NCI-H460 (cell line): ENCODE measurements at places on chromosomes 1 and 21. TPM values are rescaled to one million over a fixed set of nuclear protein-coding genes. Genes with fewer than 3 reads are reported as not detected.

CASQ2 gene
- not detected in 2 replicates for total RNA-seq

EPHB2 gene
- 0.20 and 0.23 TPM in 2 replicates for total RNA-seq

GNPAT gene
- 94.4 and 95.9 TPM in 2 replicates for total RNA-seq

TENT5C gene
- 0.09 and 0.12 TPM in 2 replicates for total RNA-seq

AMY1C gene
- total RNA-seq, result not detected in 2 replicates

JAM2 gene
- total RNA-seq, result 0.25 TPM in 1 of 2 replicates, not detected in the other

DMBX1 gene
- 0.09 TPM in 1 of 2 replicates, not detected in the other for total RNA-seq

PTPRU gene
- 7.4 and 8.9 TPM in 2 replicates for total RNA-seq

DCDC2B gene
- total RNA-seq, result not detected in 2 replicates

ZNF692 gene
- total RNA-seq, result 34.6 and 40.2 TPM in 2 replicates

AMIGO1 gene
- total RNA-seq, result 1.2 and 1.4 TPM in 2 replicates

AMY2A gene
- not detected in 2 replicates for total RNA-seq

TNFRSF9 gene
- total RNA-seq, result 0.07 TPM in 1 of 2 replicates, not detected in the other

LAX1 gene
- total RNA-seq, result not detected in 2 replicates

KCNE2 gene
- total RNA-seq, result not detected in 2 replicates

RXRG gene
- not detected in 2 replicates for total RNA-seq

ITLN2 gene
- total RNA-seq, result not detected in 2 replicates

TBX19 gene
- 0.47 and 0.95 TPM in 2 replicates for total RNA-seq

TMEM81 gene
- 4.5 and 6.0 TPM in 2 replicates for total RNA-seq

KRTAP13-4 gene
- total RNA-seq, result not detected in 2 replicates

RPL22 gene
- 298 and 299 TPM in 2 replicates for total RNA-seq

CFAP45 gene
- total RNA-seq, result 0.35 TPM in 1 of 2 replicates, not detected in the other

IL10 gene
- not detected in 2 replicates for total RNA-seq

SMG5 gene
- 74.7 and 79.8 TPM in 2 replicates for total RNA-seq

CTTNBP2NL gene
- total RNA-seq, result 9.4 and 10.7 TPM in 2 replicates

RBM8A gene
- total RNA-seq, result 265 and 308 TPM in 2 replicates

LINGO4 gene
- not detected in 2 replicates for total RNA-seq

FCGR3B gene
- not detected in 2 replicates for total RNA-seq

RSPH1 gene
- 0.02 TPM in 1 of 2 replicates, not detected in the other for total RNA-seq

GCSAML gene
- not detected in 2 replicates for total RNA-seq

TRIM17 gene
- total RNA-seq, result not detected in 2 replicates

PARP1 gene
- 82.3 and 103 TPM in 2 replicates for total RNA-seq

PTPN14 gene
- 58.3 and 59.1 TPM in 2 replicates for total RNA-seq

TMEM269 gene
- 0.12 and 0.20 TPM in 2 replicates for total RNA-seq

FAM72D gene
- 25.2 and 28.3 TPM in 2 replicates for total RNA-seq

DNAJB4 gene
- total RNA-seq, result 20.8 and 22.5 TPM in 2 replicates

CCDC28B gene
- total RNA-seq, result 2.4 and 2.7 TPM in 2 replicates

IRF6 gene
- 0.10 and 0.20 TPM in 2 replicates for total RNA-seq

FAM163A gene
- 0.12 and 0.17 TPM in 2 replicates for total RNA-seq

S100A3 gene
- 1.1 and 3.4 TPM in 2 replicates for total RNA-seq

CELA2A gene
- not detected in 2 replicates for total RNA-seq

AGT gene
- total RNA-seq, result not detected in 2 replicates

DCST2 gene
- 0.45 and 1.6 TPM in 2 replicates for total RNA-seq

CYP2J2 gene
- total RNA-seq, result 0.25 TPM in 1 of 2 replicates, not detected in the other

TRIM33 gene
- 15.2 and 18.4 TPM in 2 replicates for total RNA-seq

CA6 gene
- not detected in 2 replicates for total RNA-seq

ATAD3A gene
- total RNA-seq, result 24.5 and 25.9 TPM in 2 replicates

DENND2D gene
- 0.67 and 1.3 TPM in 2 replicates for total RNA-seq

ACTN2 gene
- 0.25 TPM in 1 of 2 replicates, not detected in the other for total RNA-seq

KPRP gene
- total RNA-seq, result not detected in 2 replicates
